Kidney epithelial cell (primary cell): ENCODE measurements at places on chromosomes 7 and 10. TPM values are rescaled to one million over a fixed set of nuclear protein-coding genes. Genes with fewer than 3 reads are reported as not detected.

DNA sequence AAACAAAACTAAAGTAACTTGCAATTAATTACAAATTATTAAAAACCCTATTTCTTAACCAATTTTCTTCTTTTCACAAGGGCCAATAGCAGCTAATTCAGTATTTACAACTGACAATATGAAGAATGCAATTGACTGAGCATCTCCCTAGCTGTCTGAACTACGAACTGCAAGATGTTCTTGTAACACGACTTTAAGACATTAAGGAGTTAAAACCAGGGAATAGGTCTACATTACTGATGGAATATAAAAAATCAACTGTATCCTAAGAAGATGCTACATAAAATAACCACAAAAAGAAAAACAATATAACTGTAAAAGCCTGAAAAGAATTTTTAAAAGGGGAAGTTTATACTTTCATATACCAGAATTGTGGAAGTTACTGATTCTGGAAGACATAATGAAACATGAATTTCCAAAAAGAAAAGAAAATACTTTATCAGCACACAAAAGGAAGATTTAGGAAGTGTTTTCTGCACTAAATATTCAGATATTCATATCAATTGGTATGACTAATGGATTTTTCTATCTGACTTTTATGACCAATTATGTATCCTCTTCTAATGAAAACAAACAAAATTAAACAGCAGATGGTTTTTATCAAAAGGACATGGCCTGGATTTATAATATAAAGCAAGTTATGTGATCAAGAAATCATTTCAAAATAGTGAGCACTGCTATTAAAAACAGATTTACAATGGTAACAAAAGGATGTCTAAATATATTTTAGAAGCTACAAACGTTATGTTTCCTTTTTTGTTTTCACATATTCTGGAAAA lies 1.6 kb downstream of the GPR22 start:
- DNase-seq: no peak

DNA sequence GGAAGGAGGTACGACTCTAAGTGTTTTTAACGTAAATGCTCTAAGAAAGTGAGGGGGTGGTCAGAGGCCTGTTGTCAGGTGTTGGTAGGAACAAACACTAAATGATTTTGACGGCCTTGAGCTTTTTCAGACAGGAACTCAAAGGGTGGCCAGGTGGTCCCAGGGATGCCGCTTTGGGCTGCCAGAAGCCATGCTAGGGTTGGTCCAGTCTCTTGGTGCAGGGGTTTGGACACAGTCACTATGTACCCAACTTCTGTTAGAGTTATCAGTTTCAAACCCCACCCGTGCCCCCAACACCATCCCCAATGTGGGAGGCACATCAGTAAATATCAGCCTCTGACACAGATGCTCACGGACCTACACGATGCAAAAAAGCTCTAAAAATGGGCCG lies 9.3 kb downstream of the ATP6V0E2 start:
- DNase-seq: no peak

PLAC9 gene
- total RNA-seq: not detected in 2 replicates

DNA sequence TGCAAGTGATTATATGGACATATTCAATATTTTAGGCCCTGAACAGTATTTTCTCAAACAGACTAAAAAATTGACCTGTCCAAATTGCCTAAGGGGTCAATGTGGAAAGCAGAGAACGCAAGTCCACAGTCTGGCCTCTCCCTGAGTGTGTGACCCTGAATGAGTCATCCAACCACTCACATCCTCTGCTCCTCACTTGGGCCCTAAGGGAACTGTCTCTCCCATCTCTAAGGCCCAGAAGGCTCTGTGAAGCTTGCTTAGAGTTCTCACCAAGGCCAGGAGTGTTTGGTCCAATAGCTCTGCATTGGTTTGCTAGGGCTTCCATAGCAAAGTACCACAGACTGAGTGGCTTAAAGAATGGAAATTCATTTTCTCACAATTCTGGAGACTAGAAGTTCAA lies 155.1 kb downstream of the LSM5 start:
- DNase-seq: no peak

- no peak for DNase-seq
Observed at GRCh38 chr7:27423290-27423689, 180.7 kb downstream of the EVX1 start.
